ENCODE measurements at places on chromosomes 3 and 15.
A peak's percentile ranks its signal among the peaks of the same experiment; 100 is the strongest.

DNA sequence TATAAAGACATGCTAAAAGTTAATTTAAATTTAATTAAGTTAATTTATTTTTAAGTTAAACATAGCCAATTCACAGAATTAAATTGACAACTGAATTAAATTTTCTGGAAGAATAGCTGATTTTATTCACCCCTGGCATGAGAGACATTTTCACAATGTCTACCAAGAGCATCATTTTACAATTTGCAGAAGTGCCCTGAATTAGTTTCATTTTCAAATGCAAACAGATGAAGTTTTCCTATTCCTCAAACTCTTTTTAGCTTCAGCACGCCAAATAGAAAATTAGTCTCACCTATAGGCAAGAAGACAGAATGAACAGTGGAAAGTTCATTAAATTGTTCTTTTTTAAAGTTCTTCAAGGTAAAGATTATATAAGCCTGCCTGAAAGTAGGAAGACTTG is 259.3 kb downstream of the ZBBX start:
- no peak for DNase-seq

- no peak for DNase-seq
These were observed 520.4 kb upstream of the ALCAM start for GRCh38 chr3:104846270-104846669.

- DNase-seq: no peak
These were observed 9.9 kb upstream of the COMMD4 start for GRCh38 chr15:75325922-75326321.

- peak; percentile 37 for DNase-seq
These were observed 88.7 kb downstream of the ANKRD28 start for GRCh38 chr3:15708882-15709677.

- DNase-seq: no peak
These were observed 229.7 kb upstream of the EIF1B start for GRCh38 chr3:40079847-40080240.

- DNase-seq: no peak
These were observed 54.6 kb downstream of the PPM1L start for GRCh38 chr3:160810362-160811236.

- no peak for DNase-seq
These were observed 37.2 kb upstream of the THBS1 start for GRCh38 chr15:39543651-39544050.

DNA sequence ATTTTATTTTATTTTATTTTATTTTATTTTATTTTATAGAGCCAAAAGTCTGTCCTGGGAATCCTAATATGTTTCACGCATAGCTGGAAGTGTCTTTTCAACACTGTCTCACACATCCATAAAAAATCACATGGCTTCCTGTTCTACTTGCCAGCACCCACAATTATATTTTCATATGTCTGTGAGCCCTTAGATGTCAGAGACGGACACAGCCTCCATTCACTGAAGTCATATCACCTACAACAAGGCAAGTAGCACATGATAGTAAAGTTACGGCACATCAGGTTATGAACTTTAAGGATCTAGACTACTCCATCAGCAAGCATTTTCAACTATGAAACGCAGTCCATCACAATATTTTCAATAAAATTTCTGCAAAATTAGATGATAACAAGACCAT is 168.4 kb downstream of the ZIC4 start:
- no peak for DNase-seq

- no peak for DNase-seq
These were observed 282.3 kb downstream of the XXYLT1 start for GRCh38 chr3:194988495-194989165.

Measured in suppressor macrophage treated with lipopolysaccharide for 4 hours (primary cell).